Activated CD4-positive, alpha-beta T cell treated with anti-CD3 and anti-CD28 coated beads, Interleukin-2, amount 10 ng/mL, durations not matched to agents 24 days and 14 days (primary cell): ENCODE measurements at places on chromosomes 2 and 18. TPM values are rescaled to one million over a fixed set of nuclear protein-coding genes. Genes with fewer than 3 reads are reported as not detected.

DNA sequence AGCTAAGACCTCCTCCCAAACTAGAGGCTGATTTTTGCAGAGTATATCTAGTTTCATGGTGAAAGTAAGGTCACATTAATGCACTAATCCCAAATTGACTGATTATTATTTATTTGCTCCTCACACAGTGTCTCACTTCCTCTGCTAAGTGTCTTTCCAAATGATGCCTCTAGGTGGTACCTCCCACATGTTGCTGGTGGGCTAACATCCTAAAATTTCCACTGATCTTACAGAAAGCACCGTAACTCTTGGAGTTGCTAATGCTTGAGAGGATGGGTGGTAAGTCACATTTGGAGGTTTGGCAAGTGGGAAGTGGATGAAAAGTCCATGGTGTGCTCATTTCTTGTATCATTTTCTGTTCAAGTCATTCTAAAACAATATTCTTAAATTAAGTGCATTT lies 428.7 kb upstream of the GYPC start:
- DNase-seq: no peak

DNA sequence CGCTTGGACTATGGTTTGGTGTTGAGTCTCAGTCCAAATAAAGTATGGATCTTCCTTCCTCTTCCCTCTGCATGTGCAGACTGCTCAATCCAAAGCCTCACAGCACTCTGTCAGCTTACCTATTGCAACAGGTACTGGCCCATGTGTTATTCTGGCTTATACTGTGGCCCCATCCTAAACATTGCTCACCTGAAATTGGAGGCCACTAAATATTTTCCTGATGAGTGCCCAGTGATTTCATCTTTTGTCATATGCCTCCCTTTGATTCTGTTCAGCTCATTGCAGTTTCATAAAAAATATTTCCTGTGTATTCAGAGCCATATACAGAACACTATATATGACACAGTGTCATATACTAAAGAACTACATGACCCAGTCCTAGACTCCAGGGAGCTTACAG lies 86.3 kb upstream of the FAM136A start:
- no peak for DNase-seq

DNA sequence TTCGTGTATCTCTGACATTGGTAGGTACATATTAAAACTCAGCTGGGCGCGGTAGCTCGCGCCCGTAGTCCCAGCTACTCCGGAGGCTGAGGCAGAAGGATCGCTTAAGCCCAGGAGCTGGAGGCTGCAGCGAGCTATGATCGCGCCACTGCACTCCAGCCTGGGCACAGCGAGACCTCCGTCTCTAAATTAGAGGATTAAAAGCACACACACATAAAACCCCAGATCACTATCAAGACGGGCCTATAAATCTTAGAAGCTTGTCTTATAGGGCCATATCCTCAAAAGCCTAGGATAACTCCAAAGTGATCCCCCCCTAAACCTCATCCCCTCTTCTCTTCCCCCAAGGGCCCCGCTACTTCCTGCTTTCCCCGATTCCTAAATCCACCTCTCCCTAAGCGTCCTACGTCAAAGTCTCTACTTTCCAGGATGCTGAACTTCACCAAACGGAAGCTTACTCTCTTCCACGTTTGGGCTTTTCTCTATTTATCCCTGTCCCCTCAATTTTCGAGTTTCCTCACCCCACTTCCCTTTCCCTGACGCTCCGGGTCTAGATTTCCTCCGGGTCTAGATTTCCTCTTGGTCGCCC lies 707 bp downstream of the KRCC1 start:
- DNase-seq: no peak

DNA sequence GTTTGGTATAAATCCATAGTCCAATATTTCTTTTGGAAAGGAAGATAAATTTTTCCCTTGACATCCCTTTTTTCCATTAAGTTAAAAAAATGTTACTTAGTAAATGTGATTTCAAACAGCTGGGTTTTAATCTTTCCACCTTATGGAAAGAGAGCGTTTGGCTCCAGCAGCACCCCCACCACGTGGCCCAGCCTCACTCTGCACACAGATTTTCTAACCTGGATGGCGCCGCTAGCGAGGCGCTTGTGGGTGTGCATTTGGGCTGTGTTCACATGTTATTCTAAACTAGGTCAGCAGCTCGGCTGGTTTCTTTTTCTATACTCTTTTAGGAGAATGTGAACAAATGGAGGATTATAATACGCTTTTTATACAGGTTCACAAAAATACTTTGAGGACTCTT lies 218.0 kb downstream of the LDLRAD4 start:
- DNase-seq: peak; percentile 73

GRCh38 chr2:197454923-197455322 lies 1.6 kb downstream of the COQ10B start:
- no peak for DNase-seq

DNA sequence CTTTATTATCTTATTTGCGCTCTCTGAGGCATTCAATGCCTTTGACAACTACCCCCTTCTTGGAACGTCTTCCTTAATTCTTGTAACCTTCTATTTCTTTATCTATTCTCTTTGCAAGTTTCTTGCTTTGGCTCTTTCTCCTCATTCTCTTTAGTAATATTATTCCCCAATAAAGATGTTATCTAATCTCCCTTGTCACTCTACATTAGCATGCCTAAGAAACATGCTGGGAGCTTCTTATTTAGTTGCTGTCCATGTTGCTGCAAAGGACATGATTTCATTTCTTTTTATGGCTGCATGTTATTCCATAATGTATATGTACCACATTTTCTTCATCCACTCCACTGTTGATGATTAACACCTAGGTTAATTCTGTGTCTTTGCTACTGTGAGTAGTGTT lies 113.7 kb downstream of the RDH14 start:
- no peak for DNase-seq

DNA sequence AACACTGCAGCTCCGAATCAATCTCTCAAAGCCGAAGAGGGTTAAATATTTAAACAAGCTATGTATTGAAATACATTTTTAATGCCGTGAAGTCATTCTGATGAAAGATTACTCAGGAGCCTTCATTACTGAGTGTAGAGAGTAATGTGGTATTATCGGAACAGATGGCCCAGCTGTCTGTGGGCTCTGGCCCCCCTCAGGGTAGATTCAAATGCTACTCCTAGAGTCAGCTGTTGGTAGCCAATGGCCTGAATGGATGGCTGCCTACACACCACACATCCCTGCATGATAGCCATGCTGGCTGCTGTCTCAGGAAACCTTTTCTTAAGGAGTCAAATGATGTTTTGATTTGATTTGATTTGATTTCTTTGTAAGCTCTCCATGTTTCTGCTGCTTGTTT lies 732.3 kb upstream of the CELF4 start:
- no peak for DNase-seq

GRCh38 chr2:185668710-185669109 lies 69.9 kb upstream of the FSIP2 start:
- DNase-seq: no peak

GRCh38 chr2:168480825-168481585 lies 24.9 kb downstream of the CERS6 start:
- DNase-seq: no peak

DNA sequence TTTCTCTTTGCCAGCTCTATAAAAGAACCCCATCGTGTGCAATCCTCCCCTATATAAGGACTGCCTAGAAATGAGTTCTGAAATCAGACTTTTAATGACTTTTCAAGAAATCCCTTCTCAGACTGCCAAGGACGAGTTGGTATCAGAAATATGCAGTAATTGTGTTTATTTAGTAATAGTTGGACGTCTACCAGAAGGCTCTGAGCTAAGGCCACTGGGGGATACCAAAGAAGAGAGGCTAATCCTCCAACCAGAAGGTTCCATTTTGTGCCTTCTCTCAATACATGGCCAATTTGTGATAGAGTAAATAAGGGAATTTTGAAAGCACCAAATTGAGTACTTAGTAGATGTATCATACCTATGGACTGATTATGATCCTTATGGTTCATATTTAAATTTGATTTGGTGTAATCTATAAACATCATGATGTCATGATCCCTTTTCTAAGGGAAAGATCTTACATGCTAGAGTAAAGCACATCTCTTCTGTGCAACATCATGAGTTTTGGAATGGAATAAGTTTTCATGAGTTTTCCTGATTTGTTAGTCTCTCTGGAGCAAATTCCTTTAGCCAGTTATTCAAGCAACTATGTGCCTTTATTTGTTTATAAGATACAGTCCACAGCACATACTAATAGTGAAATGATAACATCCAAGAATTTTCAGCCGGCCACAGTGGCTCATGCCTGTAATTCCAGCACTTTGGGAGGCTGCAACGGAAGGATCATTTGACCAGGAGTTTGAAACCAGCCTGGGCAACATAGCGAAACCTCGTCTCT lies 82.2 kb upstream of the LTBP1 start:
- DNase-seq: no peak

GRCh38 chr2:59182249-59182648 lies 941.1 kb upstream of the FANCL start:
- no peak for DNase-seq

DNA sequence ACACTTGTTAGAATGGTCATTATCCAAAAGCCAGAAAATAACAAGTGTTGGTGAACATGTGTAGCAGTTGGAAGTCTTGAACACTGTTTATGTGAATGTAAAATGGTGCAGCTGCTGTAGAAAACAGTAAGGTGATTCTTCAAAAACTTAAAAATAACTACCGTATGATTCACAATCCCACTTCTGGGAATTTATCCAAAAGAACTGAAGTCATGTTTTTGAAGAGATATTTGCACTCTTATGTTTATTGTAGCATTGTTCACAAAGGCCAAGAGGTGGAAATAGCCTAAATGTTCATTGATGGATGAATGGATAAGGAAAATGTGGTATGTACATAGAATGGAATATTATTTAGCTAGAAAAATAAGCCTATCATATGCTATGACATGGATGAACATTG lies 6.3 kb upstream of the SPP2 start:
- no peak for DNase-seq

DNA sequence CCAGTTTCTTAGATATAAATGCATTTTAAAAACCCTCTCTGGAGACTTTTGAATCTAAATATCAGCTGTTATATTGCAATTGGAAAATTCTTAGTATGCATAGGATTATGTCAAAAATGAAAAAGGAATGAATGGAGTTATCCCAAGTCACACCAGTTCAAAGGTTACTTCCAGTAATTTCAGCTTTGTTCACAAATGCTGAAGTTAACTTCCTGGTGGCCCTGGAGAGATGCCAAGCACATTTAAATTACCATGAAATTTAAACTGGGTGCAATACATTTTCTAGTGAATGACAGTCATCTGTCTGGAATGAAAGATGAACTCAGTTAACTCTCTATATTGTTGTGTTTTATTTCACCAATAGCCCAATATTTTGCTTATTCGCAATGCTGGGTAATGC lies 753.9 kb downstream of the SUCLG1 start:
- DNase-seq: no peak

DNA sequence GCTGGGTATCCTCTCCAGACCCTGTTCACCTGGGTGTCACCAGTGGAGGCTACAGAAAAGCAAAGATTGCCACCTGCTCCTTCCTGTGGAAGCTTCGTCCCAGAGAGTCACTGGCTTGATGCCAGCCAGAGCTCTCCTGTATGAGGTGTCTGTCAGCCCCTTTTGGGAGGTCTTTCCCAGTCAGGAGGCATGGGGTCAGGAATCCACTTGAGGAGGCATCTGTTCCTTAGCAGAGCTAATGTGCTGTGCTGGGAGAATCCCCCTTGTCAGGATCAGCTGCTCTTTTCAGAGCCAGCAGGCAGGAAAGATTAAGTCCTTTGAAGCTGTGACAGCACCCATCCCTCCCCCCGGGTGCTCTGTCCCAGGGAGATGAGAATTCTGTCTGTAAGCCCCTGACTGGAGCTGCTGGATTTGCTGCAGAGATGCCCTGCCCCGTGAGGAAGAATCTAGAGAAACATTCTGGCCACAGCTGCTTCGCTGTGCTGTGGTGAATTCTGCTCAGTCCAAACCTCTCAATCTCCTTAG lies 121.8 kb downstream of the GPR39 start:
- no peak for DNase-seq

- DNase-seq: no peak
Measured at GRCh38 chr2:8786463-8786862, 51.0 kb downstream of the KIDINS220 start.

DNA sequence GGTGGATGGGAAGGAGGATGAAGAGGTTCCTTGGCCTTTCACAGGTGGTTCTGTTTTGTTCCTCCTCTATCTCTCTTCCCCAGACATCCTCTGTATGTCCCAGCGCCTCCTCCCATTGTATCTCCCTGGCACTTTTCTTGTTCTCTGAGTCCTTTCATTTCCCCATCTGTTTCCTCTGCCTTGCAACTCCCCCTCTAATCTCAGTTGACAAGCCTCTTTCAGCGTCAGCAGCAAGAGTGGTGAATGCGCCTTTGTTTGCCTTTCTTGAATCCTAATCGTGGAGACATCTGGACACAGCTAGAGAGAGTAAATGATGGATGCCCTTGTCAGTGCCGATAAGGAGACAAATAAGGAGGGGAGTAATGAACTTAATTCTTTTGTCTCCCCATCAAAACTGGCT lies 167.0 kb downstream of the NDUFA10 start:
- no peak for DNase-seq

DNA sequence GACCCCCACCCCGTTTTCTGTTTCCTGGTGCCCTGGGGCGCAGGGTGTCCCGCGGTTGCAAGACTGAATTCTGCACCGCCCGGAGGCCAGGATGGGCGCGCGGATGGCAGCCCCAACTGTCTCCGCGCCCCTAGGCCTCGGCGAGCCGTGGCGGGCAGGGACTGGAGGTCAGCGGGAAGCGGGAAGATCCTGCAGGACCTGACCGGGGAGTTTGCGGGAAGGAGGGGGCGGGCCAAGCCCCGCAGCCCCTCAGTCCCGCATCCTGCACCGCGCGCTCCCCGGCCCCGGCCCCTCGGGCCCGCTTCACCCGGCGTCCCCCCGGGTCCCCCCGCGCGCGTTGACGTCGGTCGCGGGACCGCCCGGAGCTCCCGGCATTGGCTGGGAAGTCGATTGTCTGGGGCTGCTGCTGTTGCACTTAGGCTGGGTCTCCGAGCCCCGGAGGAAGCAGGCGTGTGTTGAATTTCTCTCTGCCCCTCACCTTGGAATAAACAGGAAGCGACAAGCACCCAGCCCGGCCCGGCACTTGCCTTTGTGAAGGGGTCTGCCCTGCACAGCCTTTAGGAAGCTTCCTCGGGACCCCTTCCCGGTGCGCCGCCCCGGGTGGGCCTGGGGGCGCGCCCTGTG lies at the start of gene LDLRAD4:
Gene LDLRAD4, plus strand, starts transcription at position 393 of the 624 bp plus-strand sequence.
- peak; percentile 82 for DNase-seq

- DNase-seq: no peak
Measured at GRCh38 chr2:25543-25942, 20.8 kb downstream of the FAM110C start.

DNA sequence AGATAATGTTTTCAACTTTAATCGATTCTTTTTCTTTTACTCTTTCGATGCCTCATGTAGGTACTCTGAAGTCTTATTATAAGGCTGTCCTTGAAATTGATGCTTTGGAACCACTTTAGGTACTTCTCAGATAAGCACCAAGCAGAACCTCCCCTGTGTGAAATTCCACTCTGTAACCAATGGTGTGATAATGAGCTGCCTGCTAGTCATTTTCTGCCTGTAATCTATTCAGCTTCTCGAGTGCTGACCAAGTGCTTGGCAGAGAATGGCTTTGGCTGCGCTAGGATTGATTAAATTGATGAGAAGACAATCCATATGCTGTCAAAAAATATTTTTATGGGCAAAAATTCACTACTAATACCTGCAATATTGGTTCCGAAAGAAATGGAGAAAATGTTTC lies 132.1 kb upstream of the STON1 start:
- no peak for DNase-seq

GRCh38 chr18:3008541-3008940 lies 4.4 kb downstream of the LPIN2 start:
- no peak for DNase-seq

ATP6V1C2 gene
- not detected in 2 replicates for total RNA-seq

TTR gene
- not detected in 2 replicates for total RNA-seq

MAPRE2 gene
- total RNA-seq: 46.8 and 52.5 TPM in 2 replicates

LHCGR gene
- total RNA-seq: not detected in 2 replicates

RAB11FIP5 gene
- 13.4 and 13.8 TPM in 2 replicates for total RNA-seq

IL36RN gene
- total RNA-seq: not detected in 2 replicates

SERPINB10 gene
- not detected in 2 replicates for total RNA-seq

DSG1 gene
- not detected in 2 replicates for total RNA-seq
